ENCODE measurements at places on chromosomes 12 and 14.

GRCh38 chr12:28290262-28290661, 100.0 kb downstream of the CCDC91 start:
- H3K4me3 ChIP-seq: no peak overlapping the region
- no peak for DNase-seq
- H3K36me3 ChIP-seq: no peaks in the 10 kb centered on the region
- no peak overlapping the region for H3K27ac ChIP-seq
- no peaks in the 10 kb centered on the region for H3K4me1 ChIP-seq
- no peaks in the 10 kb centered on the region for H3K27me3 ChIP-seq

DNA sequence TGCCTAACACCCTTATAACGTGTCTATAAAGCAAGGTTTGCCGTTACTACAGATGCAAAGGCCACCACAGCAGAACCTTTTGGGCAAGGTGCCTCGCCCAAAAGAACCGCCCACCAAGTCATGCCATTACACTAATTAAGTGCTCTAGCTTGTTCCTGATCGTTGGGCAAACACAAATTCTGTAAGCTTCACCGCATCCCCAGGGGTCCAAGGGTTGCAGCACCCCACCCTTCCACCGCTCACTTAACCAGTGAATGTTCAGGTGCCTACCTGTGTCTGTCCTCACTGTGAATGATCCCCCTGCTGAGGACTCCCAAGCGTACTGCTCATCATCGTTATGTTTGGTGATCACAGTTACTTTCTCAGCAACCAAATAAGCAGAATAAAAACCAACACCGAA, 1.4 kb downstream of the HSP90AA1 start:
- H3K27me3 ChIP-seq: no peaks in the 10 kb centered on the region
- peaks cover 32% of the 10 kb centered on the region for H3K4me1 ChIP-seq
- no peak for DNase-seq
- peak overlapping the region; percentile 99 for H3K27ac ChIP-seq
- H3K4me3 ChIP-seq: peak overlapping the region; percentile 89

GRCh38 chr12:51311389-51311788, 12.6 kb downstream of the BIN2 start:
- H3K4me1 ChIP-seq: peaks cover 33% of the 10 kb centered on the region
- no peak overlapping the region for H3K27ac ChIP-seq
- H3K27me3 ChIP-seq: no peaks in the 10 kb centered on the region
- H3K36me3 ChIP-seq: no peaks in the 10 kb centered on the region
- H3K4me3 ChIP-seq: no peak overlapping the region

- H3K27me3 ChIP-seq: no peaks in the 10 kb centered on the region
- DNase-seq: no peak
- no peaks in the 10 kb centered on the region for H3K4me1 ChIP-seq
Measured at GRCh38 chr12:89192429-89192828, 159.9 kb downstream of the DUSP6 start.

- peaks cover 35% of the 10 kb centered on the region for H3K36me3 ChIP-seq
- peaks cover 9% of the 10 kb centered on the region for H3K27me3 ChIP-seq
- DNase-seq: no peak
- H3K27ac ChIP-seq: no peak overlapping the region
Measured at GRCh38 chr12:48998497-48999353, 450 bp downstream of the DDN start.

DNA sequence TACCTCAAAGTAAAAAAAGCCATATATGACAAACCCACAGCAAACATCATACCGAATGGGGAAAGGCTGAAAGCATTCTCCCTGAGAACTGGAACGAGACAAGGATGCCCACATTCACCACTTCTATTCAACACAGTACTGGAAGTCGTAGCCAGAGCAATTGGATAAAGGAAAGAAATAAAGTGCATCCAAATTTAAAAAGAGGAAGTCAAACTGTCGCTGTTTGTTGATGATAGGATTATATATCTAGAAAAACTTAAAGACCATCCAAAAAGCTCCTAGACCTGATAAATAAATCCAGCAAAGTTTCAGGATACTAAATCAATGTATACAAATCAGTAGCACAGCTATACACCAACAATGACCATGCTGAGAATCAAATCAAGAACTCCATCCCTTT, 5.2 kb downstream of the NDUFA12 start:
- H3K27ac ChIP-seq: no peak overlapping the region

GRCh38 chr12:61487728-61488127, 772.5 kb upstream of the USP15 start:
- no peaks in the 10 kb centered on the region for H3K4me1 ChIP-seq
- H3K27me3 ChIP-seq: no peaks in the 10 kb centered on the region
- H3K4me3 ChIP-seq: no peak overlapping the region
- H3K36me3 ChIP-seq: no peaks in the 10 kb centered on the region
- no peak for DNase-seq
- no peak overlapping the region for H3K27ac ChIP-seq

All from esophagus squamous epithelium (tissue), 5 donors.